ENCODE measurements at places on chromosomes 16 and 17.
A peak's percentile ranks its signal among the peaks of the same experiment; 100 is the strongest.

DNA sequence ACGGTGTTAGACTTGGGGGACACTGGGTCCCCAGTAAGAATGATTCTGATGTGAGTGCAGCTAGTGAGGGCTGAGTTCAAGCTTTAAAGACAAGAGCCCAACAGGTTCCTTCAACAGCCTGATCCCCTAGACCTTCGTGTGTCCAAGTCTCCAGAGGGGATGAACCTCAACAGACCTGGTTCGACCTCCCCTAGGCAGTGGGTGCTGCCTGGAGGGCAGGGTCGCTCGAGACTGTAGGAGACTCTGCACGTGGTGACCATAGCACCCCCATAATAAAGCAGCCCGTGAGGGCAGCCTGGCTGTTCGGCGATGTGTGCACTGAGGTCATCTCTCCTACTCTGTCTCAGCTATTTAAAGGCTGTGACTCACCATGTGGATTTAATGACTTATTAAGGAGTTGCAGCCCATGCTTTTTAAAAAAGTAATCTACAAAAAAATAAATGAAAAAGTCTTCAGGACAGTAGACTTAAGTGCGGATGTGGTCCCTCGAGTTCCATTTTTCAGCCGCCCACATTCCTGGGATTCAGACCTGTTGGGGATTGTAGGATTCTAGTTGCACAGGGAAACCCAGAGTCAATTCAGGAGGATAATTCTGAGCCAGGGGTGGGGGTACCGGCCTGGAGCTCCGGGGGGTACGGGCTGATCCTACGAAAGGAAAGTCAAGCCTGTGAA lies 23.4 kb upstream of the METRNL start:
- DNase-seq, result peak; percentile 86

DNA sequence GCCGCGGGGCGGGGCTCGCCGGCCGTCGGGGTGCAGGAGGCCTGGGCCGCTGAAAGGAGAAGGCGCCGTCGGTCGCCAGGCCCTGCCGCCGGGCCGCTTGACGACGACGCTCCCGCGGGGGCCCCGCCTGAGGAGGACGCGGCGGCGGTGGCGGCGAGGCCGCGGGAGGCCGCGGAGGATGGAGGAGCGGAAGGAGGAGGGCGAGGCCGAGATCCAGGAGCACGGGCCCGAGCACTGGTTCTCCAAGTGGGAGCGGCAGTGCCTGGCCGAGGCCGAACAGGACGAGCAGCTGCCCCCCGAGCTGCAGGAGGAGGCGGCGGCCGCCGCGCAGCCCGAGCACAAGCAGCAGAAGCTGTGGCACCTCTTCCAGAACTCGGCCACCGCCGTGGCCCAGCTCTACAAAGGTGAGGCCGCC lies 430 bp downstream of the HAPSTR1 start:
- no peak for DNase-seq

- no peak for DNase-seq
Observed at GRCh38 chr17:6558276-6558675, 1.9 kb upstream of the PITPNM3 start.

DNA sequence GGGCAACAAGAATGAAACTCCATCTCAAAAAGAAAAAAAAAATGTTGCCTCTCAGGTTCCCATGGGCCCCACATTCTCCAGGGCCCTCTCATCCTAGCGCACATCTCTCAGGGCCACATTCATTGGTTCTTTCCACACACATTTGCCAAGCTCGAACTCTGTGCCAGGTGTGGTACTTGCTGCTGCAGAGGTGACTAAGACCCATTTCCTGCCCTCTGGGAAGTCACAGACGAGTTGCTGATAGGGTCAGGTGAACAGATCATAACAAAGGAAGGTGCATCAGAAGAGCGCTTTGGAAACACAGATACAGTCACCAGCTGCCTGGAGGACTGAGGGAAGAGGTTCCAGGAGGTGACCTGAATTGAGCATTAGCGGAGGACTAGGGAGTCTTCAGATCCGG lies 1.0 kb downstream of the GSDMA start:
- DNase-seq, result no peak

- DNase-seq, result no peak
Observed at GRCh38 chr16:27679899-27680298, 130.0 kb downstream of the KATNIP start.

- DNase-seq, result peak; percentile 53
Observed at GRCh38 chr17:30244853-30245385, 9.4 kb upstream of the SLC6A4 start.

DNA sequence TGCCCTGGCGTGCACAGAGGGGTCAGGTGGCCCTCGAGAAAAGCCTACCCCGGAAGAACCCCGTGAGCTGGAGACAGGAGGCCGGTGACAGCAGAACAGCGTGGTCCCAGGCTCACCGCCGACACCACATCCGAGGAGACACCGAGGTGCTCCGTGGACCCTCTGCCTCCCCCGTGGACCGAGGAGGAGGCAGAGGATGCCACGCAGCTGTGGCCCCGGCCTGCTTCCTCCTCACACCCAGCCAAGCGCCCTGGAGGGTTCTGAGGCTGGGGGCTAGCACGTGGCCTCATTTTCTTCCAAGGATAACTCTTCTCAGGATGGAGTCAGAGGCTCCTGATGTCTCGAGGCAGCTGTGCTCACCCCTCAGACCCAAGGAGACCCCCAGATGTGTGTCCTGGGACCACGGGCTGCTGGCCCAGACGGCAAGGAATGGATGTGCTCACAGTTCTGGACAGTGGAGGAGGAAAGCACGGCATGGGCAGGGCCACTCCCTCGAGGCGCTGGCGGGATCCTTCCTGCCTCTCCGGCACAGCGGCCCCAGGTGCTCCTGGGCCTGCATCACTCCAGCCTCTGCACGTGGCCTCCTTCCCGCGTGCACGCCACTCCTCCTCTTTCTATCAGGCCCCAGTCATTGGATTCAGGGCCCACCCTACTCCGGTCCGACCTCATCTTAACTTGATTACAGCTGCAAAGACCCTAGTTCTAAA lies 4.4 kb upstream of the PVALEF start:
- DNase-seq, result no peak

DNA sequence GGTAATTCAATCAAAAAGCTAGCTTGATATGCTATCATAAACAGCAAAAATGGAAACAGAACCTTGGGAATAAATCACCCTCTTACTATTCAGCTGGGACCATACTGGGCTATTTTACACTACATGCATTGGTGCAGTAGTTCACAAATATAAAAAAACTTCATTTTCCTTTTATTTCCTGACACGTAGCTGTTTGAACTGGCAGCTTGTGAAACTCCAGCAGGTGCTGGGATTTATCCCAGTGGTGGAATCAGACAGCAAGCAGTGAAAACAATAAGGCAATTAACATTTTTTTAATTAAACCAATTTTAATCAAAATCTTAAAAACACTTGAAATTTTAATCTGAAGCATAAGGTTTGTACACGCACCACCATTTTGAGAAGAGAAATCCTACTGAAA lies 240.4 kb upstream of the IRX5 start:
- no peak for DNase-seq

DNA sequence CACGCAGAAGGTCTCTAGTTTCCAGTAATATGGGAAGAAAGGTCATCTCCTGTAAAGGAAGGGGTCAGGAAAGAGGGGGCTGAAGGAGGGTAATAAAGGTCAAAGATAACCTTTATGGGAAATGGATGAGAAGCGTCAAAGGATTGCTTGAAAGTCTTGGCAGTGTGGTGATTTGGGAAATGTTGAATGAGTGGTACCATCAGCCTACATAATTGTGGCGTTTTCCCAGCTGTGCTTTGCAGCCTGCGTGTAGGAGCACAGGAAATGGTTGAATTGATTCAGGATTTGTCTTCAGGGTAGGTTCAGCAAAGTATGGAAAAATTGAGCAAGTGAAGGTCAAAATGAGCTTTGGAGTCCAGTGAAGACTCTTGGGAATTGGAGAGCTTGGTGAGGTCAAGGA lies 115.8 kb upstream of the NOL11 start:
- no peak for DNase-seq

GRCh38 chr17:2805961-2806360 lies 9.7 kb downstream of the RAP1GAP2 start:
- DNase-seq, result no peak

GRCh38 chr17:35931794-35932425 lies 1.3 kb upstream of the RDM1 start:
- DNase-seq, result peak; percentile 27

DNA sequence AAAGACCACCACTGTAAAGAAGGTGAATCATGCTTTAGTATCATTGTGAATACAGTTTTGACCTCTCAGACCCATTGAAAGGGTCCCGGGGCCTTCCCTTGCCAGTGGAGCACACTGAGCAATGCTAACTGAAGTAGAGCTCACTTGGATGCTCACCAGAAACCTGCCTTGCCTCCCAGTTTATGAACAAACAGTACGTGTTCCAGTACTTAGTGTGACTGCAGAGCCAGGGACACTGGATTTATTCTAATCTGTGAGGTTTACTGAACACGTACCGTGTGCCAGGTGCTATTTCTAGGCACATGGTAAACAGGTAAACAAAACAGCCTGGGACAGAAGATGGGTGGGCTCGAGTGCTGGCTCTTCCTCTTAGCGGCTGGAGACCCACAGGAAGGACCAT lies 79.6 kb downstream of the FOXL1 start:
- DNase-seq, result no peak

- no peak for DNase-seq
Observed at GRCh38 chr17:2170023-2170422, 115.1 kb downstream of the HIC1 start.

DNA sequence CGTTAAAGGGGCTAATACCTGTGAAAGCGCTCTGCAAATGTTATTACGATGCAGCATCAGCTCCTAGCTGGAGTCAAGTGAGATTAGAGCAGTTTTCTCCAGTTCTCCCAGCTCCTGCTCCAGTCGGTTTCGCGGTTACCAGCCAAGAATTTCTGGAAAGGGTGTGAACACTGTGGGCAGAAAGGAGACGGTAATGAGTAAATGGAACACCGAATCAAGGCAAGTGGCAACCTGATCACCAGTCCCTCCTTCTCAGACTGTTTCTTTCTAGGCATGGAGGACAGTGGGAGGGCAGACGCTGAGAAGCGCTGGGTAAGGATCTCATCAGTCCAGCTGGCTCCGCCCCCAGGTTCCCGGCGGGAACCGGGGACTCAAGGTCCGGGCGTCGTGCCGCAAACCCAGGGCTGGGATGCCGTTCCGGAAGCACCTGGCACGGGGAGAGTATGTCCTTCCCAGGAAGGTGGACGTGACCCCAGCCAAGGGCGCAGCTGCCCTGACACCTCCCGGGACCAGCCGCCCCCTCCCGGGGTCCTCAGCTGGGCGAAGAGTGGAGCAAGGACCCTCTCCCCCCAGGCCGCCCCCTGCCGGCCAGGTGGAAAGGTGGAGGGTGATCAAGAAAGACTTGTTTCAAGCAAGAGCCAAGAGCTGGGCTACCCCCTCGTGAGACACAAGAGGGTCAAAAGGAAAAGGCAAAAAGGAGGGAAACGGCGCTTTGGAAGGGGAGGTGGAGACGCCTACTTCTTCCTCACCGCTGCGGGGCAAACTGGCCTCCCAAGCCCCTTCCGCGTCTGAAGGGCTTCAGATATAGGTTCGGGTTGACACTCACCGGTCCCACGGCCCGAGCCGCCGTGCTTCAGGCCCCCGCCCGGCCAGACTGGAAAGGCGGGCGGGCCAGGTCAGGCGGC lies 481 bp downstream of the MYO19 start:
- peak; percentile 64 for DNase-seq

GRCh38 chr16:26644912-26645543 lies 421.7 kb upstream of the C16orf82 start:
- DNase-seq, result no peak

DNA sequence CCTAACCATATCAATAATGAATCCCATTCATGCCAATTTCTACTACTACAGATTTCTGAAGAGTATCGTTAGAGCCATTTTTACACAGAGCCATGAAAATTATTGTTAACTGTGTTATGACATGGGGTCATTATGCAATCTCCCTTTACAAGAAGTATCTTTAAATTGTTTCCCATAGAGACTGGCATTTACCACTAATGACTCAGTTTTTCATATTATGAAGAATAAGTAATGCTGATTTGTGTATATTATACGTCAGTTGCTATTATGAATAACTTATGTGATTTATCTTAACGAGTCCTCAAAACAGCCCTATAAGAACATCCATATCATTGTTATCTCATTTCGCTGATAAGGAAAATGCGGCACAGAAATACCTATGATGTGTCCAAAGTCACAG lies 173.8 kb downstream of the KCNJ2 start:
- no peak for DNase-seq

GRCh38 chr17:14150619-14151018 lies 81.3 kb downstream of the COX10 start:
- DNase-seq, result no peak

DNA sequence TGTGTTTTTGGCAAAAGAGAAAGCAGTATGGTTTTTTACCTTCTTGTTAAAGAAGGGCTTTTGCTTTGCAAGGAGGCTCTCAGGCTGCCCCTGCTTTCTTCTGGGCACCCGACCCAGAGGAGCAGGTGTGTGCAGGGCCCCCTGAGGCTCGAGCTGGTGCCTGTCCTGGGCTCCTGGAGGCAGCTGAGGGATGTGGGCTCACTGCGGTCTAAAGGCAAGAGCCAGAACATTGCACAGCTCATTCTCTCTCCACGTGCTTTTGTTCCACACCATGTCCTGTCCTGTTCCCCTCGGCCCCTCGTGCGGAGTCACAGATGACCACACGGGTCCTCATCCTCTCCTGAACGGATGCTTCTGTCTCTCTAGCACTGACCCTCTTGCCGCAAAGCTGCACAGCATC lies 36.7 kb upstream of the CAPN15 start:
- DNase-seq, result no peak

- no peak for DNase-seq
Observed at GRCh38 chr16:2058872-2059271, 11.1 kb downstream of the TSC2 start.

- no peak for DNase-seq
Observed at GRCh38 chr16:65224994-65225393, 103.1 kb upstream of the CDH11 start.
